HEK293T (cell line): ENCODE measurements at places on chromosomes 5 and 9.
A peak's percentile ranks its signal among the peaks of the same experiment; 100 is the strongest.

DNA sequence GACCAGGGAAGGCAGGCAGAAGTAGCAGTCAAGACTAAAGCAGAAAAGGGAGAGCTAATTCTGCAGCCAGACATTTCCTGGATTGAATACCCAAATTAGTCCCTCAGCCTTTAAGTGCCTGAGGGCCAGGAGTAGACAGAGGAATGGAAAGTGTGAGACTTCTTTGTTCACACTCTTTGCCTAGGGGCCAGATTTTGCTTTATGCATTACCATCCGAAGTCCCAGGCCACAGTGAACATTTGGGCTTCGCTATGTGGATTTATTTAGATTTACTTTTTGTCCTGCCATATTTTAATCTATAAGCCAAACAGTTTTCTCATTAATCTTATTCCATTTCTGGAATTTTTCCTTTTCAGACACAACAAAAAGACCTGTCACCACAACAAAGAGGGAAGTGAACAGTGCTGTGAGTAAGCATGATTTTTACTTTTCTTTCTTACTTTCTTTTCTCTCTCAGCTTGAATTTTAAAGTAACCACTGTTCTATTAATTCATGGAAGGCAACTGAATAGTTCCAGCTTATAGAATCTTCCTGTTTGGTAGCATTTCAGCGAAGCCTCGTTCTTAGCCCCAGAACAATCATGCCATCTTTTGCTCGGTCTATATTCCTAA, 52.6 kb downstream of the PDCD1LG2 start:
- DNase-seq = no peak

- no peak for DNase-seq
Observed at GRCh38 chr5:55042886-55043285, 18.8 kb downstream of the GZMK start.

GRCh38 chr5:110784901-110785300, 46.1 kb downstream of the SLC25A46 start:
- no peak for DNase-seq

DNA sequence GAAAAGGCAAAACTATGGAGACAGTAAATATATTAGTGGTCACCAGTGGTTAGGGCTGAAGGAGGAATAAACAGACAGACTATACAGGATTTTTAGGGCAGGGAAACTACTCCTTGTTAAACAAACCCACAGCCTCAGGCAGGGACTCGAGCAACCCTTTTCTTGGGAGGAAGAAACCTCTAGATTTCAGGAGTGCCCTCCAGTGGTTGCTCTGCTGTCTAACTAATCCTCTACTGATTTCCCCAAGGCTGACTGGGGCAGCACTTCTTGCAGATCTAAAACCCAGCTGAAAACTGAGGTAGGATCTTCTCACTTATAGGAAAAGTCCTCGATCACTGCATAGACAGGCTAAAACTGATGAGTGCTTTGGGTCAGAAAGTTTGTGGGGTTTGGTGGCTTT, 176.8 kb downstream of the ISOC1 start:
- peak; percentile 30 for DNase-seq
